ENCODE measurements at places on chromosomes 5 and 9.

GRCh38 chr9:129291041-129291501, 113.0 kb upstream of the IER5L start:
- DNase-seq, result no peak

GRCh38 chr5:9069650-9070049, 476.2 kb downstream of the SEMA5A start:
- DNase-seq, result no peak

- DNase-seq, result no peak
These were observed 240.9 kb downstream of the GABRB2 start for GRCh38 chr5:161305601-161306000.

DNA sequence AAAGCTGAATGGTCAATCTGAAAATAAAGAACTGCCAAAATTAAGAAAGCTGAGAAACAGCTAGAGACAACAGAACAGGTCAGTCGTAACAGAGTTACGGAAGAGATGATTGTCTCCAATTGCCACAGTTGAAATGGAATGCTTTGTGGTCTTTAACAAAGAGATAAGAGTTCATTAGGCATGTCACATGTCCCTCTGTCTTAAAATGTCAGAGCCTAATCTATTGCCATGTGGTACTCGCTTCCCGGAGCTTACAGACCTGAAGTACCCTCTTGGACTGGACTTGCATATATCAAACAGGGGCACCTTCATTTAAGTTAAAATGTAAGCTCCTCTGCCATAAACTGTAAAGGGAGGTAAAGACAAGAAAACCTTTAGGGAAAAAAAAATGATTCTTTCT, 19.7 kb downstream of the TTC39B start:
- DNase-seq, result no peak

DNA sequence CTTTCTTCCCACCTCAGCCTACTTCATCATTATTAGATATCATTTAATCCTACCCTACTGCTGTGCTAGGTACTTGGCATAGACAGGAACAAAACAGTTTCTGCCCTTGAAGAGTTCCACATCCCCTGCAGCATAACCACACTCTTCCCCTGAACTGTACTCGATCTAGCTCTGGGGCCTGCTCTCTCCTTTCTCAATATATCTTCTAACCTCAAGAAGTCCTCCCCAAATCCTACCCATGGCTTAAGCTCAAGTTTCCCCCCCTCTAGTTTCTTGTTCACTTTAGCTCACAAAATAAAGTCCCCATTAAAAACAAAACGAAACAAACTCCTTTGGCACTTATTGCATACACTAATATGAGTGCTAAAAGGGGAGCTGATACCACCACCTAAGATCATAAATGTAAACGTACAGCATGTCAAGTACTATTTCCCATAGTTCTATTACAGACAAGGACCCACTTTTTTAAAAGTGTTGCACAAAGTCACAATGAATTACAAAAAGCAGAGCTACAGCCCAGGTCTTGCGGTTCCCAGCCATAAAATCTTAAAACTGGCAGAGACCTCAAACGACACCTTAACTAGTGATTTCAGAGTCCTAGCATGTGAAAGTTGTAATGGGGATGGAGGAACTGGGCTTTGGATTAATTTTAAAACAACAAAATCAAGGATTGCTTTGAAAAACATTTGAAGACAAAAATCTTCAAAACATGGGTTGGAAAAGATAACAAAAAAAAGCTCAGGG, 80.7 kb downstream of the PTPDC1 start:
- no peak for DNase-seq

DNA sequence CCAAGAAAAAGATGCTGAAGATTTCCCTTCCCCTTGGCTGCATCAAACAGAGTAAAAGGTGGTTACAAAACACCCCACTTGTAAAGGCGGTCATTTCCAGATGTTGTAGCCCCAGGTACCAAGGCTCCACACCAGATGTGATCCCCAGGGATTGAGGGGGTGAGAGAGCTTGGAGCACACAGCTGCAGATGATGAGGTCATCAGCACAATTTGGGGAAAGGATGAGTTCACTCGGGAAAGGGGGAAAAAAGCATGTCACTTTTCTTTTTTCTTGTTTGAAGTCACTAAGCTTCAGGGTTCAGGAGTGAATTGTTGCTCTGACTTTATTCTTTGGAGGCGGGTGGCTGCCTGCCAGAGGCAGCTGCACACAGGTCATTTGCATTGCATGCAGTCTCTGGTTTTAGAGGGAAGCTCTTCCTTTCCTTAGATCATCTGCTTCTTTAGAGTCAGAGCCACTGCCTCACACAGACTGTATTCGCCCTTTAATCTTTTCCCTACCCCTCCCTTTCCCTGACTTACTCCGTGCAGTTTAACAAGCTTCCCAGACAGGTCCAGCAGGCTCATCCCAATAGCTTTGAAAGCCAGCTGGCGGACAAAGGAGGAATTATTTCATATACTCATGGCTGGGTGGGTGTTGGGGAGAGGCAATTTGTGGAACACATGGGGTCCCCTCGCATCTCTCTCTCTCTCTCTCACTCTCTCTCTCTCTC, 409.3 kb upstream of the SLC24A2 start:
- no peak for DNase-seq

DNA sequence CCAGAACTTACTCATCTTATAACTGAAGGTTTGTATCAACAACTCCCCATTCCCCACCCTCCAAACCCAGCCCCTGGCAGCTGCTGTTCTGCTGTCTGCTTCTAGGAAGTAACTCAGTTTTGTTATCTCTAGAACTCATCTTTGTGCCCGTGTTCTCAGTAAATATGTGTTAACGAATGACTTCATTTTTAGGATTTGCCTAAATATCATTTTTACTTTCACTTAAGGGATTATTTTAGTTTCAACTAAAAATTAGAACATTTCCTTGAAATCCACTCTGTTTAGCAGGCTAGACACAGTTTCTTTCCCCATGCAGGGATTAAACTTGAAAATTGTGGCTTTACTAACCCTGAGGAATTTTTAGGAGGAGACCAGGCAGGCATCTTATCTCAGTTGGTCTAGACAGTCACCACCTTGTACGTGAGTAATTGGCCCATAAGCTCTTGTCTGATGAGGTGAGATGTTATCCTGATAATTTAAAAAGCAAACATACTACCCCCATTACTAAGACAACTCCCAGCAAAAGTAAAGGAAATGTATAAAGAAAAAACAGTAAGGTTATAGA, 68.2 kb upstream of the TNFAIP8 start:
- DNase-seq, result no peak

DNA sequence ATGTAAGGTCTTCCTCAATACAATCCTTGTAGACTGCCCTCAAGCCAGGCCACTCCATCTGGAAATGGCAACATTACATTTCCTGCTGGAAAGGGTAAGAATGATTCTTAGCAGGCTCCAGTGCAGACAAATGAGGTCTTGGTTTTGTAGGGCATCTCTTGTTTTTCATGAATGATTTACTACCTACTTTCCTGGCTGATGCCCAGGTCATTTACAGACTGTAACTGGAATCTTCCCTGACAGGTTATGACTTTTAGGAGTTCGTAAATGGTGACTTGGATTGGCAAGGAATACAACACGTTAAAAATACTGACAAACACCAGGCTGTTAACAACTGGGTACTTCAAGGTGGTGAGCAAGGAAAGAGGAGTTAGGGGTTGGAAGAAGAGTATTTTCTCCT, 510.5 kb upstream of the TNC start:
- DNase-seq, result no peak

DNA sequence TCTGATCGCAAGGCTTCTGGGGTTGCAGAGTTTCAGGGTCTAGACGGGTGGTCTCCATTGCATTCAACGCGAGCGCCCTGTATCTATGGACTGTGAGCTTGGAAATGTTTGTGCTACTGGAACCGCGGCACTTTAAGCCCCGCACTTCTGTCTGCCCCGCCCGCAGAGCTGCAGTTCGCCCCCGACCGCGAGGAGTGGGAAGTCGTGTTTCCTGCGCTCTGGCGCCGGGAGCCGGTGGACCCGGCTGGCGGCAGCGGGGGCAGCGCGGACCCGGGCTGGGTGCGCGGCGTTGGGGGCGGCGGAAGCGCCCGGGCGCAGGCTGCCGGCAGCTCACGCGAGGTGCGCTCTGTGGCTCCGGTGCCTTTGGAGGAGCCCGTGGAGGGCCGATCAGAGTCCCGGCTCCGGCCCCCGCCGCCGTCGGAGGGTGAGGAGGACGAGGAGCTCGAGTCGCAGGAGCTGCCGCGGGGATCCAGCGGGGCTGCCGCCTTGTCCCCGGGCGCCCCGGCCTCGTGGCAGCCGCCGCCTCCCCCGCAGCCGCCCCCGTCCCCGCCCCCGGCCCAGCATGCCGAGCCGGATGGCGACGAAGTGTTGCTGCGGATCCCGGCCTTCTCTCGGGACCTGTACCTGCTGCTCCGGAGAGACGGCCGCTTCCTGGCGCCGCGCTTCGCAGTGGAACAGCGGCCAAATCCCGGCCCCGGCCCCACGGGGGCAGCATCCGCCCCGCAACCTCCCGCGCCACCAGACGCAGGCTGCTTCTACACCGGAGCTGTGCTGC, 1.0 kb downstream of the ADAMTS19 start:
- peak; percentile 9 for DNase-seq

GRCh38 chr5:147901599-147902039, 4.7 kb downstream of the C5orf46 start:
- no peak for DNase-seq

DNA sequence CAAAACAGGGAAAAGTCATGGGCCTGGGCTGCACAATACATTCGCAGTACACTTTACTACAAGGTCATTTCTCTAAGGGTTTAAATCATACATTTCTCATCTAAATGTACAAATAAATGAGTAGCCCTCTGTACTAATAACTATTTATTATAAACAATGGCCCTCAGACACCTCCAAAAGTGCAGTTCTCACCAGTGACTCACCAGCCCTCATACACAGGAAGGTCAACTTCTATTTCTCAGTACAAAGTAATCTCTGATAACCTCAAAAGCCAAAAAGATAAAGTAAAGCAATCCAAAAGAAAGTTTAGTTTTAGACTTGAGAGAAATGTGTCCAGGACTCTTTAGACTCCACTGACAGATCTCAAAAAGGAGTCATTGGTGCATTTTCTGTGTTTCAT, 1258.1 kb upstream of the CDH6 start:
- no peak for DNase-seq

DNA sequence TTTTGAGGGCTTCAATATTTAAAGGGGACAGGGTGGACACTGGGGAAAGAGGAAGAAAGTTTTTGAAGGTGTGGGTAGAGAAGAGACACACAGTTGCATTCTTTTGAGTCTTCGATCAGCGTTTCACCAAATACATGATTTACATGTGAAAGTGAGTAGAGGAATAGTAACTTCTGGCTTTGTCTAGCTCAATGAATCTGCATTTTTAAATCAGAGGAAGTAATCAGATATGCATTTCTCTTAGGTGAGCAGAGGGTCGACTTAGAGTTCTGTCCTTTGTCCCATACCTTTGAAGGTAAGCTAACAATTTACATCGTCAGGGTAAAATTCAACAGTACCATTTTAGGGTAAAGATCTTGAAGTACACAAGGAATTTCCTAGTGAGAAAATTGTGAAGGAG, 406.4 kb upstream of the ZNF462 start:
- no peak for DNase-seq

DNA sequence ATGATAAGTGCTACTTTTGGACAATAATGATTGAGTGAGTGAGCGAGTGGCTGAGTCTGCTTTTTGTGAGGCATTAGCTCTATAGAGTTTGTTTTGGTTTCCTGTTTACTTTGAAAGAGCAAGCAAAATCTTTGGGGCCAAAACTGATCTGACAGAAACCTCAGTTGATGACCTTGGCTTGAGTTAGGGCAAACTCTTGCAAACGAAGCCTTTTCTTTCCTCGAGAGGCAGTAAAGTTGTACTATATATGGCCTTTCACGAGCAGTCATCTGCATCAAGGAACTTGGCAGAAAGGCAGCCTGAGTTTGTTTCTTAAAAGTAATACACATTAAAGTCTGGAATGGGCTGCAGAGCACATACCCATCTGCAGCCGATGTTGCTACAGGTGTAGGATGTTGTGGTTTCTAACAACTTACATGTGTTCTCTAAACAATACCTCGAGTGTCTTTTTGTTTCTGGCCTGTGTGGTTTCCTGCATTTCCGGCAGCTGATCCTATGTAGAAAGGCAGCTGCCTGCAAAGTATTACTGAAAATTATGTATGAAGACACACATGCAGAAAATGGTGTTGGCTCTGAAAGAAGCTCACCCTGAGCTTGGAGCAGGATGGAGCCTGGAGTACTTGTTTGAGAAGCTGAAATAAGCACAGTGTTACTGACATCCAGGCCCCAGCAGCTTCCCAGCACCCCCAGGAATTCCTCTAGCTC, 60.8 kb downstream of the FOXD1 start:
- DNase-seq, result no peak

DNA sequence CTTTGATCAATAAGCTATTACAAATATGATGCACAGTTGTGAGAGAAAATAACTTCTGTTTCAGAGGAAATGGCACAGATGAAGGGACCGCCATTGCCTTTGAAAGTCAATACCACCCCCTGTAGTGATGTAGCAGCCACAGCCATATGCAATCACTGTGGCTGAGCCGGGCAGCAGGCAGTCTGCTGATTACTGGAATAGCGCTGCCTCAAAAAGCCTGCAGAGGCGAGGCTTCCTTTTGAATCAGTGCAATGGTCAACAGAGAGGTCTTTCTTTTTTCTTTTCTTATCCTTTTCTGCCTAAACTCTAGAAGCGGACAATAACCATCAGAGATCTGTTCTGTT, 265.1 kb upstream of the TAS2R1 start:
- DNase-seq, result no peak

DNA sequence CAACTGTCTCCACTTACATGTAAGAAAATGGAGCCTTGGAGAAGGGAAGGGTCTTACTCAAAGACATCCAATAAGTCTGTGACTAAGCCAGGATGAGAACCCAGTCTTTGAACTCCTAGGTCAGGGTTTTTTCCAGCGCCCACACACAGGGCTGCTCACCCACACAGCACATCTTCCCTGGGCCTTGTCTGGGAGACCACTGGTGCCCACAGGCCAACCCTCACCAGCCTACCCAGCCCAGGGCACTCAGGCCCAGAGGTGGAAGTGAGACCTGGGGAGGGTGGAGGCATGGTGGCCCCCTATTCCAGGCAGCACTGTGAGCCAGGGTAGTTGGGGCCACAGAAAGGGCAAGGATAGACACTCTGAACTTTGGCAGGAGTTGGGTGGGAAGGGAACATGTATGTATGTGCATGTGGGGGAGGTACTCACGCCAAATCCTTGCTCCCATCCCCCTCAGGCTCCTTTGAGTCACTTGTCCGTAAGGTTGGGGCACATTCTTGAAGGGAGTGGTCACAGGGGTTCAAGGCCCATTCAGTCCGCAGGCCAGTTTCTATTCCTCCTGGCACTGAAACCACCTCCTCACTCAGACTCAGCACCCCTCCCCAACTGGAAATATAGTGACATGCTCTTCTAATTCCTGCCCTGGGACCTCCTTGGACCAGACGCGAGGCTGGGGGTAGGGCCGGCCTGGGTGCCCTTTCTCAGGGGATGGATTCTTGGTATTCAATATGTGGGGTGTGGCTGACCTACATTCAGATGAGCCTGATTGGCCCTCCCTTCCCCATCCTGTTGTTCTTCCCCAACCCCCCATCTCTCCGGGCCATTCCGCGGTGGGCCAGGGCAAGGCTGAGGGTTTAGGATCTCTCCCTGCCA, 2.9 kb upstream of the SLC4A9 start:
- DNase-seq, result no peak

- no peak for DNase-seq
These were observed 134.1 kb downstream of the ARL15 start for GRCh38 chr5:54176066-54176830.
